ENCODE measurements at places on chromosomes 1 and 21. TPM values are rescaled to one million over a fixed set of nuclear protein-coding genes. Genes with fewer than 3 reads are reported as not detected.

PPIAL4G gene
- 0.15 TPM for total RNA-seq

- ATAC-seq: no peak
These were observed 239.6 kb upstream of the BEND5 start for GRCh38 chr1:49016030-49016977.

DNA sequence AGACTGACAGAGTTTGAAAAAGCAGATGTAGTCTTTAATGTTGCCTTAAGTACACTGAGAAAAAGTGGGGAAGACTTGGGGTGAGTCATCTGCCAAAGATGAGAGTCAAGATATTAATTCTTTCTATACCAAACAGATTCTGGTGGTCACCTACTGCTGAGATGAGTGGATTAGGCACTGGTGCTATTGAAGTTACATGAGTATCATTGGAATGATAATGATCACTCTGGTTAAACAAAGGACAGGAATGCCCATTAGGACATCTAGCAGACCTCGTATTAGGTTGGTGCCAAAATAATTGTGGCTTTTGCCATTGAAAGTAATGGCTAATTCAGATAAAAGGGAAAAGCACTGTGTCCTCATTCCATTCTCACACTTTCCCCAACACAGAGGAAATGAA, 1588.9 kb downstream of the KCNT2 start:
- ATAC-seq: no peak

- ATAC-seq: peak; percentile 89
These were observed 52.1 kb upstream of the LAPTM5 start for GRCh38 chr1:30809514-30810263.

Measured in motor neuron (in vitro differentiated cells).